ENCODE measurements at places on chromosomes 5 and 9. TPM values are rescaled to one million over a fixed set of nuclear protein-coding genes. Genes with fewer than 3 reads are reported as not detected.

DNA sequence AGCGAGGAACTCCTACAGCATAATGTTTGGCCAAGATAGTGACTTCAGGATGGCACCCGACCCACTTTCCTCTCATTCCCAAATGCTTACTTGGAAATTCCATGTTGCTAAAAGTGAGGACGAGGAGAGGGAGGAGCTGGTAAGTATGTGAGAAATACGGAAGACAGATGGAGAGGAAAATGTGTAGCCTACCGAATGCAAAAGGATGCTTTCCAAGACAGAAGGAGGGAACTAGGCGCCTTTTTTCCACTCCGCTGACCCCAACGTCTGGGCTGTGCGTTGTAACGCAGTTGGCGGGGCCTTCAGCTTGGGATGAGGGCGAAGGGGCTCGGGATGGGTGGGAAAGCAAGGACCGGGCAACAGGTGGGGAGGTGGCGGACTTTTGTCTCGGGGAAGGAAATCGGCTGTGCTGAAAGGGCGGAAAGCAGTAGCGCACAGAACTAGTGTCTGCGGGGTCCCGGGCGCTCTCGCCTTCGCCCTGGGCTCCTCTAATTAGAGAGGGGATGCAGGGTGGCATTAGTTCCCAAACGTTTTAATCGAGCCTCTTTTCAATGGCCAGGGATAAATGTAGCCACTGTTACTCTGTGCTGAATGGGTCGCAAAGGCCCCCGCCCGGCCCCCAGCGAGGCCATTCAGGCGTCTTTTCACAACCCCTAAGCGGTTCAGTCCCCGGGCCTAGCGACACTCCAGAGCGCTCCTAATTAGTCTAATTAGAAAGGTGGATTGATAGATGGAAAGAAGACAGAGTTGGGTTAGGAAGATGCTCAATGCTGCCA lies 12.6 kb downstream of the FOXD1 start:
- H3K27me3 ChIP-seq: peaks cover 20% of the 10 kb centered on the region
- H3K4me3 ChIP-seq: no peak overlapping the region
- no peaks in the 10 kb centered on the region for H3K36me3 ChIP-seq
- peaks cover 26% of the 10 kb centered on the region for H3K4me1 ChIP-seq

- no peak for DNase-seq
- no peaks in the 10 kb centered on the region for H3K27me3 ChIP-seq
- no peak overlapping the region for H3K4me3 ChIP-seq
- no peaks in the 10 kb centered on the region for H3K36me3 ChIP-seq
Observed at GRCh38 chr5:103101079-103101750, 18.7 kb downstream of the GIN1 start.

DNA sequence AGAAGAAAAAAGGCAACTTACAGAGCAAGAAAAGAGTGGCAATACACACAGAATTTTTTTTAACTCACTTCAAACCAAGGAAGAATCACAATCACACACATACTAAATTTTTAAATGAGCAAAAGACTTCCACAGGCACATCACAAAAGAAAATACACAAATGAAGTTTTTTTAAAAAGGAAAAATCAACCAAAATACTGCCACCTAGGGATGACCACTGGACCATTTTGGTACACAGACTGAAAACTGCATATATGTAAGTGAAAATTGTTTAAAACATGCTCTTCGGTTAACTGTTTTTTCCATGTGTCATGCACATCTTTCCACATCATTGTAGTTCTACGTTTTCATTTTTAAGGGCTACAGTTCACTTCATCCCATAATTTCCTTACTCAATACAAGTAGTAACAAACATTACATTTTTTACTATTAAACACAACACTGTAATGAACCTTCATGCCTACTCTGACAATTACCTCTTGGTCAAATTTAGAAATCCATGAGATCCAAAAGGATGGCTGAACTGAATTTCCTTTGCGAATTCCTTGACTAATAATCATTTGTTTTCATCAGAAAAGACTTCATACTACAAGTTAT lies 79.0 kb downstream of the FBXW11 start:
- H3K27me3 ChIP-seq: no peaks in the 10 kb centered on the region
- no peaks in the 10 kb centered on the region for H3K36me3 ChIP-seq
- H3K4me1 ChIP-seq: no peaks in the 10 kb centered on the region
- H3K27ac ChIP-seq: no peak overlapping the region
- no peak for DNase-seq
- no peak overlapping the region for H3K4me3 ChIP-seq

GRCh38 chr5:61084658-61085057 lies 77.6 kb downstream of the SMIM15 start:
- H3K4me3 ChIP-seq: no peak overlapping the region
- H3K36me3 ChIP-seq: no peaks in the 10 kb centered on the region
- no peaks in the 10 kb centered on the region for H3K27me3 ChIP-seq
- DNase-seq: no peak
- no peaks in the 10 kb centered on the region for H3K4me1 ChIP-seq
- no peak overlapping the region for H3K27ac ChIP-seq

- no peaks in the 10 kb centered on the region for H3K4me1 ChIP-seq
- H3K36me3 ChIP-seq: no peaks in the 10 kb centered on the region
- no peak overlapping the region for H3K4me3 ChIP-seq
- no peaks in the 10 kb centered on the region for H3K27me3 ChIP-seq
- DNase-seq: no peak
Observed at GRCh38 chr9:89154218-89154617, 24.4 kb downstream of the SHC3 start.

GRCh38 chr5:77231471-77232138 lies 21.1 kb downstream of the PDE8B start:
- no peaks in the 10 kb centered on the region for H3K27me3 ChIP-seq
- H3K4me3 ChIP-seq: no peak overlapping the region
- no peak for DNase-seq

DNA sequence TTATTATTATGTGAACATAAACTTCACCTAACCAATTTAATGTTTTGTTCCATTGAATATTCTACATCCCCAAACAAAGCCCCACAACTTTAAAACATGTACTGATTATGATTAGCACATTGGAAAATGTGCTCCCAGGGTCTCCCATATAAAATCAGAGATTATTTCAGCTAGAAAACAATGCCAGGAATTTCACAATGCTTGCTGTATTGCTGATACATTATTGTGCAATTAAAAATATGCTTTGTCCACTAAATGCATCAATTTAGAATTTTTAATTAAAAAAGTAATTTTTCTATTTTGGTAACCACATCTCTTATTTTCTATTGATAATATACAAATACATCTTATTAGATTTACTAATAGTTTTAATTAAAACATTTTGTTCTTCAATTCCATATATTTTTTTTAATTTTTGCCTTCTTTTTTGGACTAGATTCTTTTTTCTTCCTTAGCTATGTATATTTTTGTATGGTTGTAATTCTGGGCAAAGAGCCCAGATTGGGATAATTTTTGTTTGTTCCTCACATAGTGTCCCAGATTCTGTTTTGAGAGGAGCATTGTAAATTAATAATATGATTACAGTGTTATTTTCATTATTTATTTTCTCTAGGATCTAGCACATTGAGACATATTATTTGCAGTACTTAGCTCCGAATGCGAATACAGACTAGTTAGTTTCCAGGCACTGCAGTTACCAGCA lies 241.5 kb upstream of the CDH18 start:
- DNase-seq: no peak
- H3K36me3 ChIP-seq: no peaks in the 10 kb centered on the region
- H3K4me1 ChIP-seq: no peaks in the 10 kb centered on the region
- no peak overlapping the region for H3K4me3 ChIP-seq

- H3K36me3 ChIP-seq: no peaks in the 10 kb centered on the region
- no peak overlapping the region for H3K27ac ChIP-seq
- no peak for DNase-seq
- H3K4me1 ChIP-seq: no peaks in the 10 kb centered on the region
- no peaks in the 10 kb centered on the region for H3K27me3 ChIP-seq
Observed at GRCh38 chr9:12859704-12860251, 85.0 kb downstream of the LURAP1L start.

DNA sequence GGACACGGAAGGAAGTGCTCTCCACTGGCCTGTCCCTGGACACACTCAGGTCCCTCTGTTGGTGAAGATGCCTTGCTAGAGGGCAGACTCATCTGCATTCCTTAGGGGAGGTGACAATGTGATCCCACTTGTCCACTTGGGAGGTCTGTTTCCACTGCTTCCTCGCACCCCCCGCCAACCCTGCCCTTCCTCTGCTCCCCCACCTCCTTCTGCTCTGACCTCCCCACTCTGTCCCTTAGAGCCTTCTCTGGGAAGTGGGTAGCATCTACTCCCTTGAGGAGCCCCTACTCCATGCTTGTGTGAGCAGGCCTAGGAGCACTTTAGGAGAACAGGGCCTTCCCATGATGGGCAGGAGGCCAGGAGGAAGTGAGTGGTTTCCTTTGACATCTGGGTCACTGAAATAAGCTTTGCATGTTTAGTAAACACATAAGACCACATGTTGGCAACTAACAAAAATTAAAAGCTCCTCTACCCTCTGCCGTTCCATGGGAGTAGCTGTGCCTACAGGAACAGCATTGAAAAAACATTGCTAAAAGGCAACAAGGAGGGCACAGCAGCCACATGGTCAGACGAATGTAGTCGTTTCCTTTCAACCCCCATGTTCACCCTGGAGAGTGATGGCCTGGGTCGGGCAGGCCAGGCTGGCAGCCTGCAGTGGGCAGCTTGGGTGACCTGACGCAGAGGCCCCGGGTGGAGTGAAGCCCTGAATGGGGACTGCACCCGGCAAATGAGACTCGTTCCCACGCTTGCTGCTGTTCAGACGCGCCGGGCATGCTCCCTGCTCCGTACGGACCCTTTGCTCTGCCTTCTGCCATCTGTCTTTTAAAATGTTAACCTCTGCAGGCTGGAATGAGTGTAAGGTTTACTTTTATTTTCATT lies 634.0 kb downstream of the IRX1 start:
- H3K27ac ChIP-seq: no peak overlapping the region
- no peak for DNase-seq
- H3K4me1 ChIP-seq: no peaks in the 10 kb centered on the region
- no peak overlapping the region for H3K4me3 ChIP-seq
- H3K36me3 ChIP-seq: no peaks in the 10 kb centered on the region

GRCh38 chr9:127142931-127143464 lies 20.6 kb upstream of the ANGPTL2 start:
- H3K27me3 ChIP-seq: no peaks in the 10 kb centered on the region
- no peak overlapping the region for H3K4me3 ChIP-seq
- no peaks in the 10 kb centered on the region for H3K36me3 ChIP-seq
- DNase-seq: no peak

DNA sequence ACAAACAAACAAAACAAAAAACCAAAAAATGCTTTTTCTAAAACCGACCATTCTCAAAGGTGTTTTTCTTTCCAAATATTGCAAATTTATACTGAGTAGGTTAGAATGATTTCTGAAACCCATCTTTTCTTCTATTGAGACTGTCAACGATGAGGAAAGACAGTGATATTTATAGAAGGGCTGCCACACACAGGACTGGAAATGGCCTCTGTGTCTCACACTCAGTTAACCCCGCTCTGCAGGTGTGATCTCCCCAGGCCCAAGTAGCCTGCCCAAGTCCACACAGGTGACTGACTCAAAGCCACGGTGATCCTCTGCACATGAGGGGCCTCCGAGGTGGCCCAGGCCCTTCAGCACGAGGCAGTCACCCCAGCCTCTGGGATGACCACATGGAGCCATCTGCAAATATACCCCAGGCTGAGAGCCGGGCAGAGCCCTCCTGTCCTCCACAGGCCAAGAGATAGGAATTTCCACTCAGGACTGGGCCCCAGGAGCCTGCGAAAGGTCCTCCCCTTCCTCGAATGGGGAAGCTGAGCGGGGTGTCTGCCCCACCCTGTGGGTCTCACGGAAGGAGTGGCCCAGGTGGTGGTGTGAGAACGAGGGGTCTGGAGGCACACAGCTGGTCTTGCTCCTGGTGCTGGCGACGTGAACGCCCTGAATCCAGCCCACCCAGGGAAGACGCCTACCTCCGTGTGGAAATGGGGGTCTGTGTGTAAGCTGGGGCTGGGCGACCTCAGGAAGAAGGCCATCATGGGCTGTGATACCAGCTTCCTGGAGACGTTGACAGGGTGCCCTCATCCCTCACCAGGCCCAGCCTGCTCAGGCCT lies 53.0 kb upstream of the PHYKPL start:
- DNase-seq: no peak
- H3K4me3 ChIP-seq: no peak overlapping the region
- H3K27ac ChIP-seq: no peak overlapping the region
- H3K36me3 ChIP-seq: no peaks in the 10 kb centered on the region

DNA sequence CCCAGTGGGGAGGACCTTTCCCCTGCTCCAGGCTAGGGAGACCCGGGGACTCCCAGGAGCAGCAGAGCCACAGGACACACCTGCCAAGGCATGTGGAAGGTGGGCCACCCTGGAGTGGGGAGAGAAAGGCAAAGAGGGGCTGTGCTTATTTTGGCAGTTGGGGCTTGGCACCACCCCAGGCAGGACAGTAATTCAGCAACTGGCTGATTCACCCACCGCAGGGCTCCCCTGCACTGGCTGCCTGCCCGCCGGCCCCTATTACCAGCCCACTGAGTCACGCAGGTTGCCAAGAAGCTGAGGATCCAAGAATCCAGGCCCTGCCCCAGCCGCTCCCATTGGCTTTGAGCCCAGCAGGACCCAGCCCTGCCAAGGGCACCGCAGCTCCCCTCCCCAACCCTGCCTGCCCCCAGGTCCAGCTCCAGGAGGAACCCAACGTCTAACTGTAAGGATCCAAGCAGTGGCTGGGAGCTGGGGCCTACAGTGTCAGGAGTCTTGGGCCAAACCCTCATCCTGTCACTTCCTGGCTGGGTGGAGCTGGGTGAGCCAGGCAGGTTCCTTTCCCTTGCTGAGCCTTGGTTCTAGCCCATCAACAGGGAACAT lies 14.2 kb upstream of the RALGDS start:
- H3K4me1 ChIP-seq: peaks cover 28% of the 10 kb centered on the region
- H3K27ac ChIP-seq: peak overlapping the region; percentile 74
- H3K36me3 ChIP-seq: no peaks in the 10 kb centered on the region
- H3K4me3 ChIP-seq: no peak overlapping the region

DNA sequence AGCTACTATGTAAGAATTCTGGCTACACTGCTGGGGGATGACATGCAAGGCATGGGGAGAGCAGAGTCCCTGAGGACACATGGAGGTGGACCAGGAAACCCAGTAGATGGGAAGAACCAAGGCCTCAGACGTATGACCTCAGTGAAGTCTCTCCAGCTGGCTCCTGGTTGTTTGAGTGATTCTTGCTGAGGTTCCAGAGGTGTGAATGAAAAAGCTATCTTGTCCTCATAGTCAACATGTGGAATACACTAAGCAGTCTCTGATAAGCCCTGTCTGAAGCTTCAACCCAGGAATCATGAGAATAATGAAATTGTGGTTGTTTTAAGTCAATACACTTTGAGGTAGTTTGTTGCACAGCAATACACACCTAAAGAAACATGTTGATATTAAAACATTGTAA lies 78.0 kb downstream of the GABRA6 start:
- H3K36me3 ChIP-seq: no peaks in the 10 kb centered on the region
- no peak overlapping the region for H3K4me3 ChIP-seq
- DNase-seq: no peak
- no peaks in the 10 kb centered on the region for H3K4me1 ChIP-seq
- no peaks in the 10 kb centered on the region for H3K27me3 ChIP-seq

GRCh38 chr5:1136814-1137213 lies 25.0 kb upstream of the SLC12A7 start:
- no peak overlapping the region for H3K27ac ChIP-seq
- no peak overlapping the region for H3K4me3 ChIP-seq
- DNase-seq: no peak
- H3K4me1 ChIP-seq: no peaks in the 10 kb centered on the region

GRCh38 chr9:116499986-116500871 lies 186.9 kb upstream of the TRIM32 start:
- no peaks in the 10 kb centered on the region for H3K36me3 ChIP-seq
- no peaks in the 10 kb centered on the region for H3K4me1 ChIP-seq
- no peak overlapping the region for H3K27ac ChIP-seq
- no peak for DNase-seq

The NAIP gene
- 29.0 TPM for total RNA-seq

The SLC6A7 gene
- total RNA-seq: not detected

The SH3GL2 gene
- total RNA-seq: not detected

The ANKRD20A1 gene
- 1.4 TPM for total RNA-seq

The IFNA2 gene
- not detected for total RNA-seq

The NTRK2 gene
- 27.9 TPM for total RNA-seq

The SLC1A1 gene
- total RNA-seq: 3.7 TPM

All from thoracic aorta (tissue), 2 donors.